Stimulated activated CD4-positive, alpha-beta T cell treated with anti-CD3 and anti-CD28 coated beads, Interleukin-2, amount 100 ng/mL, for 4 hours (primary cell): ENCODE measurements at places on chromosomes 7 and 10.

- no peak for DNase-seq
These were observed 103.8 kb downstream of the ATE1 start for GRCh38 chr10:121823993-121824463.

DNA sequence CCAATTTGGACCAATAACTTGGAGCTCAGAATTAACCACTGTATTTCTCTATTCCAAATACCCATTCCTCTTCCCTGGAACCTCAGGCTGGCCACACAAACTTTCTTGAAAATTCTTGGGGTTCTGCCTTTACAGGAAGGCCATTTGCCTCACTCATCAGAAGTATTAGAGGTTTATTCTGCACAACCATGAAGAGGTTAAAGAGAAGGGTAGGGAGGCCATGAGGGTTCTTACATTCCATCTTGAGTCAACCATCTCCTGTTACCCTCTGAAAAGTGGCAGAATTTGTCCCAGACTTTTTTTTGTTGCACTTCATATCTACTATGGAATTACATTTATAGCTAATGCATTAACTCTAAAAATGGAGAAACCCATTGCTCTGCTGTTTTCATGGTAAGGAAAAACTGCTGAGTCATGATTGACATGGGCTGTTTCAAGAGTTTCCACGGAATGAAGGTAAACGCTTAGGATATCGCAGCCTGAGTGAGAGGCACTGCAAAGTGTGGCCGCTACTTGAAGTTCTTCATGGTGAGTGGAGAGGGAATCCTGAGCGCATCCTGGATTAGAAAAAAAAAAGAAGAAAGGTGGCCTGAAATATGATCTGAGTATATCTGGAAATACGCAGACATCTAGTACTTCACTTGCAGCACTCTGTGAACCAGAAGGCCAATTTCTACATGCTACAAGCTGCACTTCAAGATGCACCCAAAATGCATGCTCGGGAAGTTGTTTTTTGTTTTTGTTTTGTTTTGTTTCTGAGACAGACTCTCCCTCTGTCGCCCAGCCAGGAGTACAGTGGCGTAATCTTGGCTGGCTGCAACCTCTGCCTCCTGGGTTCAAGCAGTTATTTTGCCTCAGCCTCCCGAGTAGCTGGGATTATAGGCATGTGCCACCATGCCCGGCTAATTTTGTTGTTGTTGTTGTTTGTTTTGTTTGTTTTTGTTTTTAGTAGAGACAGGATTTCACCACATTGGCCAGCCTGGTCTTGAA, 83.7 kb downstream of the KIAA1217 start:
- no peak for DNase-seq

DNA sequence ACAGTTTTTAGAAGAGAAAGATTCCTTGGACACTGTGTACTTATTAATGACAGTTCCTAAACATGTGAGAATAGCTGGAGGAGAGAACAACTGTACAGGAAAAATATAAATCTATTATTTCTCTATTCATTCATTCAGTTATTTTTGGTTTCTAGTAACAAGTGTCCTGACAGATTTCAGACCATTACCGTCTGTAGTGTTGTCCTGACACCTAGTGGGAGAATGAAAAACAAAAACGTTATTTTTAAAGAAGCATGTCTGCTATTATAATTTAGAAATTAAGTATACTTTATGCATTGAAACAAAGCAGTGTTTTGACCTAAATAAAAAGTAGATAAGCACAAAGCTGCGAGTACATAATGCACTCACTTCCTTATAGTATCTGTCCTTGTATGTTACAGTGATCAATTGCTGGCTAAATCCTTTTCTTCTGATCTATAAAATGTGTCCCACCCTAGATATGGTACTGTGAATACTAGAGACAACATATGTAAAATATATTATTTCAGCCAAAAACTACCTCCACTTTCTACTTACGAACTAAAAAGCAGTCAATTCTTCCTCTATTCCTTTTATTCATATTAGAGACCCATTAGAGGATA, 575.6 kb downstream of the ARL4A start:
- no peak for DNase-seq

DNA sequence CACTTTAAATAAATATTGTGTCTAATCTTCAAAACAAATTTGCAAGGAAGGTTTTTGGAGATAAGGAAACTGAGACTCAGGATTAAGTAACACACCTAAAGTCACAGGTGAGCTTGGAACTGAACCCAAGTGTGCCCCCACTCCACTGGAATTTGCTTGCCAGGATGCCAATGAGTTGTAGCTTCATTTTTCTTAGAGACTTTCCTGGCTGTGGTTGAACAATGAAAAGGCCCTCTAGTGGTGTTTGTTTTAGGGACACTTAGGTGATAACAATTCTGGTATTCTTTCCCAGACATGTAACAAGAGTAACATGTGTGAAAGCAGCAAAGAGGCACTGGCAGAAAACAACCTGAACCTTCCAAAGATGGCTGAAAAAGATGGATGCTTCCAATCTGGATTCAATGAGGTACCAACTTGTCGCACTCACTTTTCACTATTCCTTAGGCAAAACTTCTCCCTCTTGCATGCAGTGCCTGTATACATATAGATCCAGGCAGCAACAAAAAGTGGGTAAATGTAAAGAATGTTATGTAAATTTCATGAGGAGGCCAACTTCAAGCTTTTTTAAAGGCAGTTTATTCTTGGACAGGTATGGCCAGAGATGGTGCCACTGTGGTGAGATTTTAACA, 1.5 kb downstream of the IL6 start:
- no peak for DNase-seq

DNA sequence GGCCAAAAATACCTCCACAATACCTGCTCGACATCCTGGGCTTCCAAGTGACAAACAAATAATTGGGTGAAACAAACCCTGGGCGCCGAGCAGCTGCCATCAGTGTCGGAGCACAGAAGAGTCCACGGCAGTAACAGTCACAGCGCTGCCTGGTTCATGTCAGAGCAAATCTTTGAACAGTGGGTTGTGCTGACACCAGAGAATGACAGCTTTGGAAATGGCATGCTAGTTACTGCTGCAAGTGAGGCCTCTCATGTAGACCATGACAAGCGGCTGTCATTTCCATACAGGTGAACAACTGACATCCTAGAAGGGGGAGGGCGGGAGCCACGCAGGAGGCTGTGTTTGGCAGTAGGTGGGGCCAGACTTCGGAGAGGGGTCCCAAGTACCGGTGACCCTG, 420.5 kb upstream of the GALNT17 start:
- DNase-seq = no peak

DNA sequence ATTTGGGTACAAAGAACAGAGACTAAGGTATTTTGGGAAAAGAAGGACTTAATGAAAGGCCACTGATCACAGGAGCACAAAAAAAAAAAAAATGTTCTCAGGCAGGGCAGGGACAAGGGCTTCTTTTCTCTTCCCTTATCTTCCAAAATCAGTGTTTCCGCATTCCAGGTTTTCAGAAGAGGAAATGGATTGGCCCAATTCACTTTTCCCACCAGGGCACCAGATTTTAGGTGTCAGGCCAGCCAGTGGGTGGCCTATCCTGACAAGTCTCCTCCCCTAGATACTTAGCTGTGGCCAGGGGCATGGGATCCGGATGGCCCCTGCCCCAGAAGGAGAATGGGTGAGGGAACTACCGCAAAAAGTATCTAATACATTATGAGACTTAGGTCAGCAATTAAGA, 88.9 kb upstream of the WAC start:
- DNase-seq = no peak

DNA sequence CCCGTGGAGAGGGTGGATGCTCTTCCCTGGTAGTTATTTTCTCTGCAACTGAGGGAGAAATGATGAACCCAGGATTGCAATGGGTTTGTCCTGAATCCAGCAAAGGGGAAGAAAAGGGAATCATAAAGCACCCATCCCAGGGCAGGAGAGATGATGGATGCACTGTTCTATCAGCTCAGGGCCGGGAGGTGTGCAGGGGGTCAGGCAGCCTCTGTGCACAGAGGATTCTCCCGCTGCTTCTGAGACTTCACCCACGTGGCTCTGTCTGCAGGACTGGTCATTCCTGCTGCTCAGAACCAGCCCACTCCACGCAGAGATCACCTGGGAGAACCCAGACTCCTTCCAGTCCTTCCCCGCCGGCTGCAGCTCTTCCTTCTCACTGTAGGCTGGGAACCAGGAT, 70.7 kb downstream of the RBAK start:
- no peak for DNase-seq

DNA sequence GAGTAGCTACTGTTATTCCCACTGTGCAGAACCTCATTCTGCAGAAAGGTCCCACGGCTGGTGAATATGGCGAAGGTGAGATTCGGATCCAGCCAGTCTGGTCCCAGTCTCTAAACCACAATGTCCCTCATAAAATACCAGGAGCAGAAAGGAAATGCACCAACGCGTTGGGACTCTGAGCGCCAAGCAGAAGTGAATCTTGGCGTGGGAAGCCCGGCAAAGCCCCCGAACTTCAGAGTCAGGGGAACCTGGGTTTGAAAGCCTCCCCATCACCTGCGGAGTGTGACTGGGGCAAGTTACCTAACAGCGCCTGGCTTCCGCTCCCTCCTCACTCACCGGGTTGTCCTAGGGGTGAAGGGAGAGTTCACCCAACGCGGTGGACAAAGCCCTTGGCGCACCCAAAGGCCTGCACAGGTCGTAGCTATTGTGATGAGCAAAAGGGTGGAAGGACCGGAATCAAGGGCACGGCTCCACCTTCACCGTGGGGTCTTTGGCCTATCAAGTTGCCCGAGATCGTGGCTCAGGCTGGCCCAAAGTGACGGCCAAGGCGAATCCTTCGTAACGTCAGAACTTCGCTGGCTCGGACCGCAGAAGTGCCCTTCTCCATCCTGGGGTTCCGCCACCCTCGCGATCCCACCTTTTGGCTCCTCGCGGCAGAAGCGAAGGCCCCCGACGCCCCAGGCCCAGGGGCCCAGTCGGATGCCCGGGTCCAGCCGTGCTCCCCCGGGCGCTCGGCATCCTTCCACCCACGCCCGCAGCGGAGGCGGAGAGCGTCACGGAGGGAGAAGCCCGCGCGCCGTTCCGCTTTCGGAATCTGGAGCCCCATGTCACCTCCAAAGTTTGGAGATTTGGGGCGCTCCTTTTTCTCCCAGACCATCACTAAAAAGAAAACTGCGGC, 811 bp downstream of the RGS10 start:
- peak; percentile 79 for DNase-seq

DNA sequence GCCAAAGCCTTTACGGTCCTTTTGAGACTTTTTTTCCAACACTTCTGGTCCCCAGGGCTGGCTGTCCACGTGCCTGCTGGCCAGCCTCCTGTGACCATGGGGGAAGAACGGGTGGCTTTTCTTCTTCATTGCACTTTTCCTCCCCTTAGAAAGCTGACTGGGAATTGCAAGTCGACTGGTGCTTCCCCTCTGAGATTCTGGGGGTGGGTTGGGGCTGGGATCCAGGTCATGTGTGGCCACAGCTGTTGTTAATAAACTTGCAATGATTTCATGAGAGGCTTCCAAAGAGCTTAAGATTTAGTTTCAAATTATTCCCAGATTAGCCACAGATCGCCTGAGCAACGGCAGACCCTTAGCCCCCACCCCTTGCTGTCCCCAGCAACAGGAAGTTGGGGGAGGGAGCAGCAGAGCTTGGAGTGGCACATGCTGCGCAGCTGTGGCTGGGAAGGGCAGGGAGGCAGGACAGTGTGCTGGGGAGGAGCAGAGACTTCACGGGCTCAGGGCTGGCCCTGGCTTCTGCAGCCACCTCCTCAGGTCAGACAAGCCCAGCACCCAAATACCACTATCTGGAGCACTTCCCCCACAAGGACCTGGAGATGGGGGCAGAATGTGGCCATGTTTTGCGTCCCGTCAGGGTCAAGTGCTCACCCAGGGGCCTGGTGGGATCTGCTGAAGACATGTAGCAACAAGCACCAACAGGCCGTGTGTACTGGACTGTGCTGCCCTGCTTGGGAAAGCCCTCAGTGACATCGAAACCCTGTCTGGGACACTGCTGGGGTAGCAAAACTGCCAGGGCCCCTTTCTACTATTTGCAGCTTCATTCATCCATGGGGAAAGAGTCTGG, 147.1 kb downstream of the RNF216 start:
- DNase-seq = no peak
